ENCODE measurements at places on chromosomes 13 and 19. TPM values are rescaled to one million over a fixed set of nuclear protein-coding genes. Genes with fewer than 3 reads are reported as not detected.

The SRRM5 gene
- total RNA-seq = 0.74 TPM

The CAPN12 gene
- 4.9 TPM for total RNA-seq

- no peak for DNase-seq
These were observed 2.0 kb downstream of the GRIN2D start for GRCh38 chr19:48395499-48395898.

GRCh38 chr19:31177246-31177645 lies 172.0 kb downstream of the TSHZ3 start:
- DNase-seq = no peak

DNA sequence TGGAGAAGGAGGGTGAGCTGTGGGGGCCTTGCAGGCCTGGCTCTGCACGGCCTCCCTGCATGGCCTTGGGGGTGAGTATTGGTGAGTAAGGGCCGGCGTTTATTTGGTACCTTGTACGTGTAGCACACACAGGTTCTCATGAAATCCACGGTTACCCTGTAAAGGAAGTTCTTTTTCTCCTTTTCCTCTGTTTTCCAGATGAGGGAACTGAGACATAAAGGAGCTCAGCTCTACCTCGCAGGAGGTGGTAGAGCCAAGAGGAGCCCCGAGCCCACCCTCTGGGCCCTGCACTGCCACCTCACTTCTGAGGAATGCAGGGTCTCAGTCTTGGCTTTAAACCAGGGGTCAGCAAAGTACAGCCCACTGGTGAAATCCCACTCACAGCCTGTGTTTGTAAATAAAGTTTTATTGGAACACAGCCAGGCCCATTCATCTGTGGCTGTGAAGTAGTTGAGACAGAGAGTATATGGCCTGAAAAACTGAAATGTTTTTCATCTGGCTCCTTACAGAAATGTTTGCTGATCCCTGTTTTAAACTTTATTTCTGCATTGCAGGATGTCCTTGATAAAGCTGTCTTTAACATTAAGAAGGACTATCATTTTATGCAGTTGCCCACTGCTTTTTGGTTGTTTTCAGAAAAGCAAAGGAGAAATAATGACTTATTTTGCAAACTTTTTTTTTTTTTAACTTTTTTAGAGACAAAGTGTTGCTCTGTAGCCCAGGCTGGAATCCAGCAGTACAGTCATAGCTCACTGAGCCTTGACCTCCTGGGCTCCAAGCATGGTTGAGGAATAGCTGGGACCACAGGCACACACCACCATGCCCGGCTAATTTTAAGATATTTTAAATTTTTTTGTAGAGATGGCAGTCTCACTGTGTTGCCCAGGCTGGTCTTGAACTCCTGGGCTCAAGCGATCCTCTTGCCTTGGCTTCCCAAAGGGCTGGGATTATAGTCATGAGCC lies 6.4 kb downstream of the EPN1 start:
- DNase-seq = no peak

- peak; percentile 49 for DNase-seq
These were observed 1227.4 kb upstream of the PCDH20 start for GRCh38 chr13:62643007-62643483.

GRCh38 chr13:48214519-48215121 lies 18.4 kb upstream of the ITM2B start:
- peak; percentile 43 for DNase-seq

The DEDD2 gene
- 27.3 TPM for total RNA-seq

DNA sequence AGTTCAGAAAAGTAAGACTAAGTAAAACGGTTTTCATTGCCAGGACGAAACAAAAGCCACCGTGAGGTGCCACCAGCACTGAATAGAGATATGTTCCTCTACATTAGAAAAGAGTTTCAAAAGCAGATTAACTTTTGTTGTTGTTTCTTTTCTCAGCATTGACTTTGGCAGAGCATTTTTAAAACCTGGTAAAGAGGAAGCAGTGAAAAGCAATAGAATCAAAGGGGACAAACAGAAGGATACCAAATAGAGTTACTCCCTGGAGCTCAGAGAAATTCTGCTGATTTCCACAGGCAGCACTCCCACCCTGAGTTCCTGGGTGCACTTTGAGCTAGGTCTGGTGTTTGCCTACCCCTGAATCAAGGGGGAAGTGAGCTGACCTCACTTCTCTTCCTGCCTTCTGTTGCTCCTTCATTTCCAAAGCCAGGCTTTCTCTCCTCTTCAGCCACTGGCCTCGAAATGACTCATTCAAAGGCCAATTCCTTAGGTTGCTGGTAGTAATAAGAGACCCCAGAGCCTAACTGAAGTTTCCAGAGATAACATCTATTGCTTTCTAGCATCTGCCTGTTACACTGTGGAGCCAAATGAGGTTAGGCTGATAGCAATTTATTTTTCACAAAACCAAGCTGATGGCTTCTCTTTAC lies 11.3 kb upstream of the ERICH6B start:
- no peak for DNase-seq

DNA sequence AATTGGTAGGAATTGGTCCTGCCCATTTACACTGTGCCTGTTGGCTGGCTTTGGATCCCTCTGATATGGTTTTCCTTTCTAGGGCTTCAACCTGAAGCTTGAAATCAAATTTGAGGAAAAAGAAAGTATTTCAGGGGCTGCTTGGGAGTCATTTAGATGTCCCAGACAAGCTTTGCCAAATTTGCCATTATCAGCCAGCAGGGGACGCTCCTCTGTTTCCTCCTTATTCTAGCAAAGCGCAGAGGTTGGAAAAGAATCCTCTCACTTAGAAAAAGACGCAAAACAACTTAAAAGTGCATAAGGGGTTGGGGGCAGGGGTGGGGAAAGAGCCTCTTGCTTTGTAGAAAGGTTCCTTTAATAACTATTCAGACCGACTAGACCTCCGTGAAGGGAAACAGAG lies 1211.1 kb upstream of the PCDH20 start:
- DNase-seq = peak; percentile 6

DNA sequence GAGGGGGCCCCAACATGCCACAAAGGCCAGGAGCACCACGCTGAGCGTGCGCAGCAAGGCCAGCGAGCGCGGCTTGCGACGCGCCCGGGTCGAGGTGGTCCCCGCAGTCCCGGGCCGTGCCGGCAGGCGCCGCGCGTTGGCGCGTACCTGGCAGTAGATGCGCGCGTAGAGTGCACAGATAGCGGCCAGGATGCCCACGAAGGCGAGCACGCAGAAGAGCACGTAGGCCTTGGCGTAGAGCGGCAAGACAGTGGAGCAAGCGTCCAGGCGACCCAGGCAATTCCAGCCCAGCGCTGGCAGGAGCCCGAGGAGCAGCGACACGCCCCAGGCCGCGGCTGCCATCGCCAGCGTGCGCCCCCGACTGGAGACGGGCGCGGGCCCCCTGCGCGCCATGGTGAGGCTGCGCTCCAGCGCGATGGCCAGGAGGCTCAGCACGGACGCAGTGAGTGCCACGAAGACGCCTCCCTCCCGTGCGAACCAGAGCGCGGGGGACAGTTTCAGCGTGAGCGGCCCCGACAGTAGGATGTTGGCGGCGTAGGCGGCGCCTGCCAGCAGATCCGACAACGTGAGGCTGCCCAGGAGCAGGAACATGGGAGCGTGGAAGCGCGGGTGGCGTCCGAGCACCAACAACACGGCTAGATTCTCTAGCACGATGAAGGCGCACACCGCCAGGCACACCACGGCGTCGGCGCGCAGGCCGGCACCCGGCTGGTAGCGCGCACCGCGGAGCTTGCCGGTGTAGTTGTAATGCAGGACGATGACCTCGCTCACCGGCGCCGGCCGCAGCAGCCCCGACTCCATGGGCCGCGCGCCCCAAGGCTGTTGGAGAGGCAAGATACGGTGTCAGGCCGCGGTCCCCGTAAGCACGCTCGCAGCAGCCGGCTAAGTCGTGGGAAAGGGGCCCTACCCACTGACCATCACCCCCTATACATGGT lies 2.8 kb downstream of the S1PR5 start:
- peak; percentile 70 for DNase-seq

The FFAR3 gene
- total RNA-seq = 3.1 TPM

GRCh38 chr13:98916403-98916802 lies 61.5 kb downstream of the DOCK9 start:
- DNase-seq = no peak

- no peak for DNase-seq
These were observed 1.3 kb downstream of the DNAJB1 start for GRCh38 chr19:14516746-14517438.

The LILRA5 gene
- total RNA-seq = not detected

The PCID2 gene
- 66.7 TPM for total RNA-seq

The TUBA3C gene
- not detected for total RNA-seq

DNA sequence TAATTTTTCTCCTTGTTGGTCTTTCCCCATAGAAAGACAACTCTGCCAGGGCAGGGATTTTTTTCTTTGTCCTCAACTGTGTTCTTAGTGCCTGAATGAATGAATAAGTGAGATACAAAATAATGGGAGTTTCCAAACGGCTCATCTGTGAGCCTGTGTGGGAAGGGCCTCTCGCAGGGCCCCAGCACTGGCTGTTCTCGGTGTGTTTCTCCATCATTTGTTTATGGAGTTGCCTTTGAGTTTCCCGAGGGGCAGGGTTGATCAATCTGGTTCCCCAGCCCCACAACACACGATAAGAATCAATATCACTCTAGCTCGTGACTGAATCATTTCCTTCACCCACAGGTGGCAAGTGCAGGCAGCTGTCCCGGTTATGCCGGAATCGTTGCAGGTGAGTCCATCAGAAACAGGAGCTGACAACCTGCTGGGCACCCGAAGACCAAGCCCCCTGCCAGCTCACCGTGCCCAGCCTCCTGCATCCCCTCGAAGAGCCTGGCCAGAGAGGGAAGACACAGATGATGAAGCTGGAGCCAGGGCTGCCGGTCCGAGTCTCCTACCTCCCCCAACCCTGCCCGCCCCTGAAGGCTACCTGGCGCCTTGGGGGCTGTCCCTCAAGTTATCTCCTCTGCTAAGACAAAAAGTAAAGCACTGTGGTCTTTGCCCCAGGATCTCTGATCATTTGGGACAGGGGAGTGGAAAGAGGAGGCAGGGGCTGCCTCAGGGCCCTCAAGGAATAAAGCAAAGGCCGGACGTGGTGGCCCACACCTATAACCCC lies 14.9 kb downstream of the FXYD5 start:
- no peak for DNase-seq

GRCh38 chr19:48000846-48001245 lies 6.4 kb downstream of the ELSPBP1 start:
- DNase-seq = no peak

- peak; percentile 43 for DNase-seq
These were observed 10.1 kb downstream of the NANOS3 start for GRCh38 chr19:13887018-13887436.

GRCh38 chr13:91704398-91704797 lies 306.0 kb downstream of the GPC5 start:
- no peak for DNase-seq

- DNase-seq = no peak
These were observed 21.6 kb downstream of the CPAMD8 start for GRCh38 chr19:17005000-17005399.

- DNase-seq = no peak
These were observed 32.7 kb downstream of the KCTD12 start for GRCh38 chr13:76853481-76853880.

The FGF22 gene
- not detected for total RNA-seq

- no peak for DNase-seq
These were observed 9.8 kb downstream of the UBL3 start for GRCh38 chr13:29840585-29840984.

The CABP5 gene
- not detected for total RNA-seq

The LRRC8E gene
- not detected for total RNA-seq

DNA sequence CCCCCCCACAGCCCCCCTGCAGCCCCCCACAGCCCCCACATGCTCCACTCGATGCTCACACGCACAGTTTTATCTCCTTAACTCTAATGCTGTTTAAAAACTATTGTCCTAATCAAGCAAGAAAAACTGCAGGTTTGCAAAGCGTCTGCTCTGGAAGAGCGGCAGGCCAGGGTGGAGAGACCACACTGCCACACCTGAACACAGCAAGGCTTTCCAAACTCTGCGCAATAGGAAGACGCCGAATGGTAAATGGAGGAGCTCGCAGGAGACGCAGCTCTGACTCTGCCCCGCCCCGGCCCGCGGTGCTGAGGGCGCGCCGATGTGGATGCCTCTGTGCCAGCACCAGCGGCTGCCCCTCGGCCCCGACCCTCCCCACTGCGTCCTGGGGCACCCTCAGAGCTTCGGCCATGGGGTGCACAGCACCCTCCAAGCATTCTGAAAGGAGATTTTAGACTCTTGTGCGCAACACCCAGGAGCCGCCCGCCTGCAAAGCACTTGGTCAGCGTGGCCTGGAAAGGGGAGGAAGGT lies 32.4 kb downstream of the RASA3 start:
- DNase-seq = peak; percentile 22

The SHISA7 gene
- total RNA-seq = not detected

The USF2 gene
- total RNA-seq = 116 TPM

- DNase-seq = no peak
These were observed 155.9 kb upstream of the IPO5 start for GRCh38 chr13:97797553-97797952.

The KLF1 gene
- total RNA-seq = 0.37 TPM

GRCh38 chr13:105452895-105453294 lies 1082.6 kb downstream of the EFNB2 start:
- no peak for DNase-seq

The MEIS3 gene
- not detected for total RNA-seq

GRCh38 chr19:47778954-47779351 lies 450 bp downstream of the SELENOW start:
- peak; percentile 34 for DNase-seq

The STARD13 gene
- 0.35 TPM for total RNA-seq

The PCSK4 gene
- 1.8 TPM for total RNA-seq

The HIPK4 gene
- total RNA-seq = 0.09 TPM

The UCHL3 gene
- total RNA-seq = 42.2 TPM

DNA sequence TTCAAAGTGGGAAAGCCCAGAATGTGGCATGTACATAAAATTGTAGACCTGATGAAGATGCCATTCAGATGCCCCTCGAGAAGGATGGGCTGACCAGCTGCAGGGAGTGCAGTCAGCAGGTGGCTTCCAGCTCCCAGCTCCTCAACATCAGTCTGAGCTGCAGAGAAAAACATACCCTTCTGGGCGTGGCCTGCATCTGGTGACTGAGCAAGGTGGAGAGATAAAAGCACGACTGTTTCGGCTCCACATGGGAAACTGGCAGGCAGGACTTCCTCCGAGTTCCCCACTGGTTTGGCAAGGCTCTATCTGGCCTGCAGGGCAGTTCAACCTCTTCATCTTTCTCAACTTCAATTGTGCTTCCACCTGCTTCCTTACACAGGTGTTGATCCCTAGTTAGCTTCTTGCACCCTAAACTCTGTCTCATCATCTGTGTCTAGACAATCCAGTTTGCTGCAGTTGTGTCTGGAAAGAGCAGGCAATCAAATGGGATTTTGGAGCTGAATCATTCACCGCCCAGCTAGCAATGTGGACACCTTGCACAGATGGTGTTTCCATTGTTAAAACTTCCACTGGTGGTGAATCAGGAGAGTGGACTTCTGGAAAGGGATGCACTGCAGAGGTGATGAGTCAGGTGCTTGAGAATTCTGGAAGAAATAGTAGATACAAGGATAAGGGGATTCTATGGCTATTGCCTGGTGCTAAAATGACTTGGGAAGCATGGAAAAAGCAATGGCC lies 56.8 kb downstream of the POLR1D start:
- DNase-seq = no peak

DNA sequence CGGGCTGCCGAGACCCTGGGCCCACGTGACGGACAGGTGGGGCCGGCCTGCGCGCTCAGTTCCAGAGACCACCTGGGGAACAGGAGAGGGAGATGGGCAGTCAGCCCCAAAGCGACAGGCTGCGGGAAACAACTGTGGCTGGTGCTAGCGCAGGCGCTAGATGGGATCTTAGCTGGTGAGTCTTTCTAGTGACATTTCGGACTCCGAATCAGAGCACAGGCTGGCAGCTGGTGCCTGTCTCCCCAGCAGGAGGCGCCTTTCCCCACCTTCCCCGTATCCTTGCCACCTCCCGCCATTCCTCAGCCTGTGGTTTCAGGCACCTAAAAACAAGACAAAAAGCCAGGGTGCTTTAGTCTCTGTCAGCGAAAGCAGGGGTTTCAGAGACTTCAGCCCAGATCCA lies 19.4 kb upstream of the RANBP3 start:
- no peak for DNase-seq

- DNase-seq = no peak
These were observed 19.1 kb upstream of the KLF12 start for GRCh38 chr13:74153316-74153715.
